ENCODE measurements at places on chromosomes 12 and 14.

- DNase-seq = no peak
Observed at GRCh38 chr14:59424341-59425071, 40.7 kb downstream of the GPR135 start.

DNA sequence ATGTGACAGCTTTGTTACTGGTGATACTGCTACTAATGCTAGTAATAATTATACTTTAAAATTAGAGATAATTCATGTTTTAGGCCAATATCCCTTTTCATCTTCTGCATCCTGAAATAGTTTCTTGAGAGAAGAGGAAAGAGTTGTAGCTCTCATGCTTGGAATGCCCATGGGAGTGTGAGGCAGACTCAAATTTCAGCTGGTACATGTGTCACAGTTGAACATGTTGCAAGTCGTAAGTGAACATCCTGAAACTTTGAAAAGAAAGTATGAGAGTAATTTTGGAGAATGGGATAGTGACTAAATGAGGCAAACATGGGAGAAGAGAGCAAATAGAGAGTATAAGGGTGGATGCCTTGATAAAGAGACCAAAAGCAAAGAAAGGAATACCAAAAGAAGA lies 168.0 kb downstream of the TMTC3 start:
- DNase-seq = no peak

GRCh38 chr14:58637391-58638230 lies at the start of gene DACT1:
Gene DACT1, plus strand, starts transcription at chr14:58637962. Its CDS starts 241 bp downstream, at chr14:58638203.
- DNase-seq = peak; percentile 63

DNA sequence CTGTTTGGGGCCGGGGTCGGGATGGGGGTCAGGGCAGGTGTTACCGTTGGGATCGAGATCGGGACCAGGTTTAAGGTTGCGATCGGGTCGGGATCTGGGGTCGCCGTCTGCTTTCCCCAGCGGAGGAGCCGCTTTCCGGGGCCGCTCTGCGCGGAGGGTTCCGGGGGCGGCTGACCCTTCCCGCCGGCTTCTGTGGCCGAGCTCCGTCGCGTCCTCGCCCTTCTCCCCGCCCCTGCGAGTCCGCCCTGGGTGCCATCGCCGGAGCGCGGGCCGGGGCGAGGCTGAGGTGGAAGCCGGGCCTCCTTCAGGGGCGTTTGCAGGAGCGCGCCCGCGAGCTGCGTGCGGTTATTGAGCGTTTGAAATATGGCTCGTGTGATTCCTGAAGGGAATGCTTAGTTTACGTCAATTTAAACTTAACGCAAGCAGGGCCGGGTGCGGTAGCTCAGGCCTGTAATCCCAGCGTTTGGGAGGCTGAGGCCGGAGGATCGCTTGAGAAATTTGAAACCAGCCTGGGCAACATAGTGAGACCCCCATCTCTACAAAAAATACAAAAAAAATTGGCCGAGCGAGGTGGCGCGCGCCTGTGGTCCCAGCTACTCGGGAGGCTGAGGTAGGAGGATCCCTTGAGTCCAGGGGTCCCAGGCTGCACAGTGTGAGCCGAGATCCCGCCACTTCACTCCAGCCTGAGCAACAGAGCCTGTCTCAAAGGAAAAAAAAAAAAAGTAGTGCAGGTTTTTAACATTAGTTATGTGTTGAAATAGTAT lies 620 bp downstream of the PGAM5 start:
- DNase-seq = peak; percentile 43

DNA sequence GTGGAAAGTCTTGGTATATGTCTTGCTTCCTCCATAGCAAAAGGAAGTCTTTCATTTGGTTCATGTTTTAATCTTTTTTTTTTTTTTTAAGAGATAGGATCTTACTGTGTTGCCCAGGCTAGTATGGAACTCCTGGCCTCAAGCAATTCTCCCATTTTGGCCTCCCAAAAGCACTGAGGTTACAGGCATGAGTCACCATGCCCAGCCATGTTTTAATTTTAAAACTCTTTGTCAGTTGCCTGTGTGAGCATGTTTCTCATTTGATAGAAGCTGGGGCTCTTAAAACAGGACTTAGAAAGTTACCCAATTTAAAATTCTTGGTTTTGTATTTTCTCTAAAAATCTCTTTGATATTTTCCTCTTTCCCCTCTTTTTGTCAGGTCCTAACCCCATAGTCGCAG lies 45.0 kb upstream of the REP15 start:
- DNase-seq = no peak

- peak; percentile 8 for DNase-seq
Observed at GRCh38 chr12:68119724-68120211, 39.8 kb downstream of the IFNG start.

DNA sequence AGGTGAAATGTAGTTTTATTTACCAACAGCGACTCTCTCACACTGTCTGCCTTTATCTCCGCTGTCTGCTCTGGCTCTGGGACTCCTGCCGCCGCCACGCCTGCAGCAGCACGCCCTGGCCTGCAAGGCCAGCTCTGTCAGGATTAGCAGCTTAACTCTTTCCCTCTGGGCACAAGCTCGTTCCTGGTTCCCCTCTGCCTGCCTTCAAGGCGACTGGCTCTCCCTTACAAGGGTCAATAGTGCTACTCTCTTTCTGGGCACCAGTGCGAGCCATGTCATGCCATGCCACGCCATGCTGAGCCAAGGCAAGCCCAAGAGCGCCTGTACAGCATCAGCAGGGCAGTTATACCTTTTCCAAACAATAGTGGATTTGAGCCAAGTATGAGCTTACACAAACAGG lies 3.6 kb upstream of the CLEC2B start:
- DNase-seq = no peak

GRCh38 chr14:106509807-106510206 lies 983.4 kb downstream of the TMEM121 start:
- DNase-seq = no peak

- DNase-seq = peak; percentile 27
Observed at GRCh38 chr12:128323145-128323920, 56.4 kb downstream of the TMEM132C start.

DNA sequence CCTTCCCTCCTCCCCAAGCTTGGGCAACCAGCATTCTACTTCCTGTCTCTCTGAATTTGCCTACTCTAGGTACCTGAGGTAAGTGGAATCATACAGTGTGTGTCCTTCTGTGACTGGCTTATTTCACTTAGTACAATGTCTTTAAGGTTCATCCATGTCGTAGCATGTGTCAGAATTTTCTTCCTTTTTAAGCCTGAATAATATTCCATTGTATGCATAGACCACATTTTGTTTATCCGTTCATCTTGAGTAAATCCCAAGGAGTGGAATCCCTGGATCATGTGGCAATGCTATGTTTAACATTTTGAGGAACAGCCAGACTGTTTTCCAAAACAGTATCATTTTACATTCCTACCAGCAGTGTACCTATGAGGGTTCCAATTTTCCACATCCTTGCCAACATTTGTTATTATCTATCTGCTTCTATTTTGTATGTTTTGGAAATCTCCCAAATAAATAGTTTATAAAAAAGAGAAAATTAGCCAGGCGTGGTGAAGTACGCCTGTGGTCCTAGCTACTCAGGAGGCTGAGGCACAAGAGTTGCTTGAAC lies 12.4 kb downstream of the HSP90AA1 start:
- no peak for DNase-seq

GRCh38 chr12:65651060-65651459 lies 173.2 kb upstream of the HMGA2 start:
- DNase-seq = no peak

DNA sequence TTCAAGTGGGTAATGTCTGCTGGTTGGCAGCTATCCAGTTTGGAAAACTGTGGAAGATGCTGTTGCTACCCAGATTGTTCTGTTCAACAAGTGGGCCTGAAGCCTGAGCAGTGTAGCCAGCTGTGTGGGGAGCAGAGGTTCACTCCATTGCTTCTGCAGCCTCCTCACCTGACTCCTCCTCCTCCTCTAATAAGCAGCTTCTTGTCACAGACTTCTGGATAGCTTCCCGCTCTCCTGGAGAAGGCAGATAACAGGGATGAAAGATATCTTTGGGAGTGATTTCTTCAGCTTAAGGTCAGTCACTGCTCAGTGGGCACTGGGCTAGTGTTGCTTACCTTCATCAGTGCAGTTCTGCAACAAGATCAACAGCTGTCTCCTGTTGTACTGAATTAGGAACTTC lies 2.0 kb downstream of the POP5 start:
- DNase-seq = no peak

DNA sequence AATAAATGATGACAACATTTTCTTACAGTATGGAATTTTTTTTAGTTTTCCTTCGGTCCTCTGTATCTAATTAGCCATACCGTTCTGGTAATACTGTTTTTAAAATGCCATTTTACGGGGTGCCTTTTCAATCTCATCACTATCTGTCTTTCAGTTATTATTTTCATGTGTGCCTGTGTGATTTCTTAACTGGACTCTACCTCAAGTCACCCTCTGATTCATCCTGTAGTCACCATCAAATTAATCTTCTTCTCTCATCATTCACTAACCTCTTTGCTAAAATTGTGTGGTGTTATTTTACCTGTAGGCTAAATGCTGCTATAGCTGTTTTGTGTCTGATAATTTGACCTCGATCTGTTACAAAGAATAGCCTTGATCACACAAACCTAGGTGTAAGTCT lies 16.0 kb upstream of the CCT2 start:
- no peak for DNase-seq

DNA sequence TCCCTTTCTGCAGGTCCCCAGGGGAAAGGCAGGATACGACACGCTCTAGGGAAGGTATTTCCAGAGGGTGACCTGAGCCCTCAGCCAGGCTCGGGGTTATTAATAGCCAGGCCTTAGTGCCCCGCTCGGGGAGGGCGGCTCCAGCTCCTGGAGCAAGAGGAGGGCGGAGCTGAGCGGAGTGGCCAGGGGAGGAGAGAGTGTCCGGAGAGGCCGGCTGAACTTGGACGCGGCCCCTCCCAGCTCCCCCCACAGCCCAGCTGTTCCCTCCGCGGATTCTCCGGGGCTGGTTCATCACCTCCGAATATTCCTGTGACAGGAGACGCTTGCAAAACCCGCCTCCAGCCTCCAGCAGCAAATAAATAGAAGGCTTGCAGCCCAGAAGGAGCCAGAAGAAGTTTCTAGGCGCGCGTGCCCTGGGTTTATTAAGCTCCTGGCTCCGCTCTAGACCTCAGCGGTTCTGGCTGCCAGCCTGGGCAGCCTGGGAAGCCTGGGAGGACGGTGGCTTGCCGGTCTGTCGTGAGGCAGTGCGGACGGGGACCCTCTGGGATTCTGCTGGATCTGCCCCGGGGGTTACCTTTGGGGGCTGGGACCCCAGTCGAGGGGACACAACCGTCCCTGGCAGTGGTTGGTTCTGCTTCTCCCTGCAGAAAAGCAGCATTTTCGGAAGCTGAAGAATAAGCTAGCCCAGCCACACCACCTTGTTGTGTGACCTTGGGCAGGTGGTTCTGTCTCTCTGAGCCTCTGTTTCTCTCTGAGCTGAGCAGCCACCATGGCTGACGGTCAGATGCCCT lies at the start of gene HSPB8:
Gene HSPB8, plus strand, starts transcription at position 388 of the 791 bp plus-strand sequence. Its CDS starts 382 bp downstream, at position 770.
- DNase-seq = peak; percentile 77

- no peak for DNase-seq
Observed at GRCh38 chr12:3216726-3217682, 139.8 kb downstream of the TSPAN9 start.

- no peak for DNase-seq
Observed at GRCh38 chr14:69501423-69501838, 16.9 kb downstream of the PLEKHD1 start.

GRCh38 chr14:20999591-20999990 lies 498 bp downstream of the SLC39A2 start:
- no peak for DNase-seq

DNA sequence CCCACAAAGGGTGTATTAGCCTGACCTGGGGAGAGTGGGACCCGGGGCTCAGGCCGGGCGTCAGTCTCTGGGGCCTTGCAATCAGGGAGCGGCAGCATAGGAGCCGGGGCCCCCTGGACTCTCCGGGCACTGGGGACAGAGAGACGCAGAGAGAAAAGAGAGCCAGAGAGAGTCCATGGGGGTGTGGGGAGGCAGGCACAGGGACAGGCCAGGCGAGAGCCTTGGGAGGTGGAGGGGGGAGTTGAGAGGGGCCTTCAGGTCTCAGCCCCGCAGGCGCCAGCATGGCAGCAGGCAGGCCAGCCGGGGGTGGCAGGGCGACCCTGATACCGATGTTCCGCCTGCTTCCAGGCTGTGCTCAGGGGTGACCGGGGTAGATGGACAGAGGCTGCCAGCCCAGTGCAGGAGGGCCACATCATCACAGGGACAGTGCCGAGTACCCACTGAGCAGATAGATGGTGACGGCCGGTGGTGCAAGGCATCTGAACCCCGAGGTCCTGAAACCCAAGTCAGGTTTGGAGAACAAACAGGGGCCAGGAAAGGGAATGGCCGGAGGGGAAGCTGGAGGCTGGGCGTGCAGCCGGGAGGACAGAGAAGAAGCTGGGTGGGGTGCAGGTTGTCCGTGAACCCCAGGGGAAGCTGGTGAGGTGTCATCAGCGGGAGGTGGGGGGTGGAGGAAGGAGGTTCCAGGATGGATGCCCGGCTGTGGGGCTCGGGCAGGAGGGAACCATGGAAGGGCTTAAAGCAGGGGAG lies 2.9 kb downstream of the EXOC3L4 start:
- no peak for DNase-seq

GRCh38 chr12:52372216-52373154 lies 5.2 kb upstream of the KRT85 start:
- DNase-seq = peak; percentile 79

GRCh38 chr12:57452181-57452936 lies 2.7 kb upstream of the INHBE start:
- no peak for DNase-seq

- no peak for DNase-seq
Observed at GRCh38 chr14:68971411-68972035, 7.6 kb downstream of the ACTN1 start.

- DNase-seq = no peak
Observed at GRCh38 chr14:100302616-100303015, 3.6 kb downstream of the SLC25A29 start.

- DNase-seq = no peak
Observed at GRCh38 chr14:53772936-53773335, 183.7 kb downstream of the BMP4 start.

- peak; percentile 88 for DNase-seq
Observed at GRCh38 chr14:105447651-105448640, 26.7 kb upstream of the CRIP2 start.

DNA sequence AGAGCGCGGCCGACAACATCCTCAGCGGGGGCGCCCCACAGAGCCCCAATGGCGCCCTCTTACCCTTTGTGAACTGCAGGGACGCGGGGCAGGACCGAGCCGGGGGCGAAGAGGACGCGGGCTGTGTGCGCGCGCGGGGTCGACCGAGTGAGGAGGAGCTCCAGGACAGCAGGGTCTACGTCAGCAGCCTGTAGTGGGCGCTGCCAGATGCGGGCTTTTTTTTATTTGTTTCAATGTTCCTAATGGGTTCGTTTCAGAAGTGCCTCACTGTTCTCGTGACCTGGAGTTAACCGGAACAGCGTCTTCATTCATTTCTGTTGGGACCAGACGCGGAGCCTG lies 103.8 kb upstream of the FKBP4 start:
- no peak for DNase-seq

- peak; percentile 48 for DNase-seq
Observed at GRCh38 chr12:11862798-11863197, 207.9 kb upstream of the BCL2L14 start.

GRCh38 chr12:81208187-81208911 lies 130.5 kb downstream of the ACSS3 start:
- DNase-seq = peak; percentile 76

DNA sequence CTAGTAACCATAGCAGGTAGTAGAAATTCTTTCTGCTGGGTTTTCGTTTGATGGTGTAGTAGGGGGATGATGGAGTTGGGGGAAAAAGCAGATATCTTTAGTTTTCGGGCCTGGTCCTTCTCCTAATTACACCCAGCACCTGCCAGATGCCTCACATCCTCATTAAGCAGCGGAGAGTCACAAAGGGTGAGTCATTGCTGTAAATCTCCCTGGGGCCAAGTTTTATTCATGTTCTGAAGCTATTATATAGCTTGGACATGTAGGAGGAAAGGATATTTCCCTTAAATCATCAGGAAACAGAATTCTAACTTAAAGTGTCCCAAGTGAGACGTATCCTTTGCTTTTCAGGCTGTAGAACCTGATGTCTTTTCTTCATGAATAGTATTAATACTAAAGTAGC lies 4.9 kb upstream of the NECAP1 start:
- DNase-seq = peak; percentile 91

Data from NCI-H146 (cell line).